ENCODE measurements at places on chromosomes 5 and 9. TPM values are rescaled to one million over a fixed set of nuclear protein-coding genes. Genes with fewer than 3 reads are reported as not detected.

Gene FRMD3
- 2.7 TPM for total RNA-seq

Gene RASEF
- 11.8 TPM for total RNA-seq

Gene ARL14EPL
- total RNA-seq, result not detected

Gene FGD3
- total RNA-seq, result 2.4 TPM

Gene SNCB
- not detected for total RNA-seq

Gene ZDHHC11B
- total RNA-seq, result 4.6 TPM

Gene LEAP2
- 2.3 TPM for total RNA-seq

Gene OMD
- 1.5 TPM for total RNA-seq

Gene PROB1
- 1.0 TPM for total RNA-seq

Gene SLC22A4
- total RNA-seq, result not detected

Gene TRPM3
- total RNA-seq, result under 0.01 TPM

Gene ANKRD20A1
- 5.7 TPM for total RNA-seq

Gene TRAF1
- total RNA-seq, result 2.9 TPM

Gene PTBP3
- total RNA-seq, result 74.6 TPM

Gene ATG12
- 15.7 TPM for total RNA-seq

Gene SLCO6A1
- not detected for total RNA-seq

Gene PIP5K1B
- 0.38 TPM for total RNA-seq

Gene FOXD4
- total RNA-seq, result 0.22 TPM

Gene C5orf46
- total RNA-seq, result not detected

Gene PCDHB15
- total RNA-seq, result 0.99 TPM

Gene UTP15
- 18.5 TPM for total RNA-seq

Gene CYLC2
- total RNA-seq, result not detected

Gene NCS1
- total RNA-seq, result 31.3 TPM

Gene RAB3C
- total RNA-seq, result 0.09 TPM

Gene NME5
- 0.61 TPM for total RNA-seq

Gene LCN12
- total RNA-seq, result not detected

Gene FOXI1
- not detected for total RNA-seq

Gene FOXD4L5
- total RNA-seq, result 0.19 TPM

Gene PAPPA
- total RNA-seq, result 13.7 TPM

Gene CCDC171
- 2.9 TPM for total RNA-seq

Gene GALNT12
- 25.9 TPM for total RNA-seq

Gene PGM5
- 9.7 TPM for total RNA-seq

Gene IL13
- total RNA-seq, result not detected

Gene CTNND2
- 0.38 TPM for total RNA-seq

Gene LYSMD3
- 16.4 TPM for total RNA-seq

Gene NR2F1
- 3.8 TPM for total RNA-seq

Gene PCDHA13
- not detected for total RNA-seq

Gene GFI1B
- 0.57 TPM for total RNA-seq

Gene C5orf52
- total RNA-seq, result not detected

Gene ARHGEF37
- total RNA-seq, result 19.7 TPM

Gene NUTM2F
- not detected for total RNA-seq

Gene PCDHGC5
- 1.7 TPM for total RNA-seq

Gene IL5
- total RNA-seq, result not detected

Gene PTPRD
- total RNA-seq, result 9.0 TPM

Gene IL3
- total RNA-seq, result not detected

Gene ABO
- 10.6 TPM for total RNA-seq

Gene SIGMAR1
- total RNA-seq, result 89.4 TPM

Gene MARCHF3
- 2.9 TPM for total RNA-seq

Gene SLCO4C1
- total RNA-seq, result not detected

Gene ST8SIA4
- 4.4 TPM for total RNA-seq

Gene UBE2QL1
- 0.31 TPM for total RNA-seq

Gene TAF11L10
- not detected for total RNA-seq

Gene ZFR
- 67.1 TPM for total RNA-seq

Gene ACOT12
- not detected for total RNA-seq

Gene UNC13B
- 20.2 TPM for total RNA-seq

Gene ELAVL2
- 0.29 TPM for total RNA-seq
